ENCODE measurements at places on chromosomes 12 and 14.

DNA sequence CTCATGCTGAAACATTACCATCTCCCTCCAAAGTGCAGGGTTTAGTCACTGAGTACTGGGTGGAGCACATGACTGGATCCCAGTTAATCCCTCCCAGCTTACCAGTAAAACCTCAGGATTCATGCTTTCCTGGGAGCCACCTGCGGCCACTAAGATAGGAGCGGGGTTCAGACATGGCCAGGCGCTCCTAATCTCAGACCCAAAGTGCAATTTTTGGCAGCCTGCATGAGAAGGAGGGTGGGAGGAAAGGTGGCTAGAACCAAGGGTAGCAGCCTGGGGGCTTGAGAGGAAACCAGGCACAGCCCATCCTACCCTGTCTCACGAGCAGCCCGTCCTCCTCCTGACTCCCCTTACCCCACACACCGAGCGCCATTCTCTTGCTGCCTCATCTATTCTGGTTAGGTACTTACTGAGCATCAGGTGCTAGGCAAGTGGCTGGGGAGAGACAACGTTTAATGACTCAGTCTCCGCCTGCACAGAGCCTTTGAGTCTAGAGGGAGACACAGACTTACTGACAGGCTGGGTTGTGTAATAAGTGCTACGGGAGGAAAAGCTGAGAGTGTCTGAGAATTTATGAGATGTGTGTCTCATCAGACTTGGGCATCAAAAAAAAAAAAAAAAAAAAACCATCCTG lies 9.9 kb downstream of the GPRC5A start:
- DNase-seq, result peak; percentile 89

DNA sequence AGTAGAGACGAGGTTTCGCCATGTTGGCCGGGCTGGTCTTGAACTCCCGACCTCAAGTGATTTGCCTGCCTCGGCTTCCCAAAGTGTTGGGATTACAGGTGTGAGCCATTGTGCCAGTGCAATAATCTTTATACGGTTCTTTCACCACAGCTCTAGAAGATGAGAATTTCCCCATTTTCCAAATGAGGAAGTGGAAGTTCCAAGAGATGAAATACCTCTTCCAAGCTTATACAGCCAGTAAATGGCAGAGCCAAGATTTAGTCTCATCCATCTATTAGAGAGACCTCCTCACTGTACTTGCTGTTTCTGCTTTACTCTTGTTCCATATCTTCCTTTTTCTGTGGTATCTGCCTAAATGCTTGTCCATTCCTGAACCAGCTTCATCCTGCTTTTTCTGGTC lies 3.1 kb upstream of the LMNTD1 start:
- DNase-seq, result no peak

DNA sequence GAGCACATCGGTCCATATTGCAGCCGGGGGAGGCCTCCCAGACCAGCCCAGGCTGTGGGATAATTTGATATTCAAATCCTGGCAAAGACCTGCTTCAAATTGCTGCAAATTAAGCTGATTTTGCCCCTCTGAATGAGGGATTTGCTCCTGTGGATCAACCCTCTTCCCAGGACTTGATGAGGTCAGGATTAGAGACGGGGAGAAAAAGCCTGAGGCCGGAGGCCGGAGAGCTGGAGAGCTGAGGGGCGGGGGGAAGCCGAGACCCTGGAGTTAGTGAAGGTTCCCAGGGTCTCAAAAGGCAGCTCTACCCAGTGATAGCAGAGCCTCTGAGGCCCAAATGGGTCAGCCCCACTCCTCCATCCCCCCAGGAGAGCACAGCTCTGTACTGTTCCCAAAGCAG lies 17.5 kb upstream of the VSX2 start:
- no peak for DNase-seq

GRCh38 chr12:51082561-51083125 lies 753 bp downstream of the CSRNP2 start:
- no peak for DNase-seq

DNA sequence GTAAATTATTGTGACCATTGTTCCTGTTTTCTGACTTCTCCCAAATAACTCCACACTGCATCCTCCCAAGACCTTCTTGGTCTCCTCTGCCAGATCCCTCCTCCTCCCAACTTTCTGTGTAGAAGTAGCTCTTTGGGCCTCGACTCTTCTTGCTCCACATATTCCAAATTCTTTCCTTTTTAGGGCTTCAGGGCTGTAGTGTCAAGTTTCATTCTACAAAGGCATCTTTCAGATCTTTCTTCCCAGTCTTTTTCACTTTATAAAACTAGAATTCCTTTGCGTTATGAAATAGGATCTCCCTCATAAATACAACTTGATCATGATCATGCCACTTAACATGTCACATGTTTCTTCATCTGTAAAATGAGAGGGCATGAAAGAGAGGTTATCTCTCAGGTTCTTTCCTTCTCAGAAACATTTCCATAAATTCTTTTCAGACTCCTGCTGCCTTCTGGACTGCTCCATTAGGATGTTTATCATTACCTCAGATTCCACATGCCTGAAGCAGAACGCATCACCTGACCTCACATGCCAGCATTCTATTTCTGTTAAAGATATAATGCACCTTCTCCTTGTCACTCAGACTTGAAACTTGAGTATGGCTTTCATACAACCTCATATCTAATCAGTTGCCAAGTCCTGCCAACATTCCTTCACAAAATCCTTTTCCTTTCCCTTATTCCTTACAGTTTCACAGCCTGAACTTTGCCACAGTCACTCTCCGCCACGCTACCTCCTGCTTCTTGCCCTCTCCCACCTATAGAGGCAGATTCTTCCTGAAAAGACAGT lies 8.5 kb downstream of the SLC38A1 start:
- peak; percentile 57 for DNase-seq

- DNase-seq, result no peak
These were observed 43.7 kb downstream of the KDM2B start for GRCh38 chr12:121536899-121537813.

GRCh38 chr12:86721713-86722397 lies 465.7 kb upstream of the MGAT4C start:
- no peak for DNase-seq

GRCh38 chr12:117380083-117380482 lies 18.7 kb upstream of the NOS1 start:
- no peak for DNase-seq

DNA sequence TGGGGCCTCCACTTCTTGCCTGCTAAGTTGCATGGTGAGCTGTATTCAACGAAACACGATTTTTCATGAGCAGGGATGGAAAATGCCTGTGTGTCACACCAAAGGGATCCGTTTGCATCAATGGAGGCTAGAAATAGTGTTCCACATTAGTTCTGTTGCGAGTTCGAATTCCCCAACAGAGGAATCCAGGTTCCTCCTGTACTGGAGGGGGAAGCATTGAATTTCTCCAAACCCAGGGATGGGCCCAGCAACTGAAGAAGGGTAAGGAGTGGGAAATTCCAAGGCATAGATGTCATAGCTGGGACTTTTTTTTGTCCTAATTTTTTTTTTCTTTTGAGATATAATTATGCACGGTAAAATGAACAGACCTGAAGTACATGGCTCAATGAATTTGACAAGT lies 336.2 kb downstream of the DPF3 start:
- DNase-seq, result no peak

GRCh38 chr12:49244176-49244575 lies 20.7 kb upstream of the TUBA1C start:
- DNase-seq, result peak; percentile 73

- DNase-seq, result no peak
These were observed 129.1 kb downstream of the PLXNC1 start for GRCh38 chr12:94277426-94278000.

DNA sequence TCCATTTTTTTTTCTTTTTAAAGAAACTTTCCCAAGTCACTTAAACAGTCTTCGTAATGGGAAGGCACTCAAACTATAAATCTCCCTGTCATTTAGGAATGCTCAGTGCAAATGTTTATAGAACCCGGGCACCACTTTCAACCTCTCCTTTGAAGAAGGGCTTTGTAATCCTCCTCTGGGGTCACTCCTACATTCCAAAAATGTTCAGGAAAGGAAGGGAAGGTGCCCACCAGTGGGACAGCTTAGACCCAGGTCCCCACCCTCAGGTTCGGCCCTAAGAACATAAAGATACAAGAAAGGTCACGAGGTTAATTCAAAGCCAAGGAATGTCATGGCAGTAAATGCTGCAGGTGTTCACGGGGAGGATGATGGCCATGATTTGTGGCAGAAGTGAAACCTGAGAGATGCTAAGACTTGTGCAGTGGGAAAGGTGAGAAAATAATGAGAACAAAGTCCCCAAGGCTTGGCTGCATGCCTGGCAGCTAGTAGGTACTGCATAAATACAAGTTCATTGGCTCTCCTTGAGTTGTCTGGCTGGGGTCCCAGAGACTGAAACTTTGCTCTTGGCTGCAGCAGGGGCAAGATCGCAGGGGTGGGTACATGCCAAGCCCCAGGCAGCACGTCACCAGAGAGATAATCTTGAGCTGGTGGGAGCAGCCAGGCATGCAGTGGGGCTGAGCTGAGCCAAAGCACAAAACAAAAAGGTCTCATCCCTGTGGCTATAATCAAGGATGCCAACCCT lies 21.1 kb downstream of the KRT18 start:
- no peak for DNase-seq

DNA sequence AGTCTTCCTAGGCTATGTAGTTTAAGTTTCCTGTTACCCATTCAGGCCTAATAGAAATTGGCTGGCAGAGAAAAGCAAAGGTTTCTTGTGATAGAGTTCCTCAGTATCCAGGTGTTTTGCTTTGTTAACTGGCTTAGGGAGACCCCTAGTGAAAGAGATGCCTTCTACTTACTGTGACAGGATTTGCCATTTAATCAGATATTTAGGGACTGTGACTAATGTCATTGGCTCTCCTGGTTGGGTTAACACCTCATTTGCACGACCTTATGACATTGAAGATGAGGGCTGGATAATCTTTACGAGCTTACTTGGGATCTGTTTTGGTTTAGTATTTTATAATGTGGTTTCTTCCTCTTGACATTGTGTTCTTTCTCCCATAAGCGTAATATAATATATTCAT lies 5.8 kb downstream of the MON2 start:
- peak; percentile 8 for DNase-seq

GRCh38 chr14:76133103-76133502 lies 18.6 kb upstream of the GPATCH2L start:
- no peak for DNase-seq

DNA sequence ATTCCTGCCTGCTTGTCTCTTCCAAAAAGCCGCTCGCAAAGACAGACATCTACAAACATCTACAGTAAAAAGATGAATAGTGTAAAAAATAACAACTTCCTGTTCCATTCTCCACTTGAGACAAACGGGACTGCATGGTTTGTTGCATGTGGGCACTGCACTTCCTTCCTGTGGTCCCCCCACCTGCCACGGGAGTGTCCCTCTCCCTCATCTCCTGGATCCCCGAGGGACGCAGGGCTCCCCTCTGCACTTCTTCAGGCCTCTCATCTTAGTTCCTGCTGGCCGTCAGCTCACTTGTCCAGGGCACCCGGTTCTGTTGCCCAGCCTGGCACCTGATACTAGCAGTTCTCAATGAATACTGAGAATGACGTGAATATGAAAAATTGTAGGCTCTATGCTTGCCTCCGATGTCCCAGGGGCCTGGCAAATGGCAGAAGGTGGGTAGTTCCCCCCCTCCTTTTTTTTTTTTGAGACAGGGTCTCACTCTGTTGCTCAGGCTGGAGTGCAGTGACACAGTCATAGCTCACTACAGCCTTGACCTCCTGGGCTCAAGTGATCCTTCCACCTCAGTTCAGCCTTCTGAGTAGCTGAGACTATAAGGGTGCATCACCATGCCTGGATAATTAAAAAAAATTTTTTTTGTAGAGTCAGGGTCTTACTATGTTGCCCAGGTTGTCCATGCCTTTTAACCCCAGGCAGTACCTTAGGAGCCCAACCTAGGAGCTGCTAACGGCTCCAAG lies 3.5 kb upstream of the KLC1 start:
- no peak for DNase-seq

DNA sequence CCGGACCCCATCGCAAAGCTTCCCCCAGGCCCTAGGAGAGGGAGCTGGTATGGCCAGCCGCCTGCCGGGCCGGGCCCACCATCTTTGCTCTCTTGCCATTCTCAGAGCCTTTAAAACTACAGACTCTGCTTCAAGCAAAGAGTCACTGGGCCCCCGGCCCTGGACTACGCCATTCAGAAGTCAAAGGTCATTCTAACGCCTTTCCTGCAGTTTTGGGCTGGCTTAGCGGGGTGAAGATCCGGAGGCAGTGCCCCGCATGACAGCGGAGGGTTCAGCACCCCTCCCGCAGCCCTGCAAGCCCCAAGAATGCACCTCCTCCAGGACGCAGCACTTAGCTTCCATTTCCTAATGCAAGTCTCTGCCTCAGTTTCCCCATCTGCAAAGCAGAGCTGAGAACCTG lies 38.3 kb upstream of the MEG3 start:
- DNase-seq, result no peak

DNA sequence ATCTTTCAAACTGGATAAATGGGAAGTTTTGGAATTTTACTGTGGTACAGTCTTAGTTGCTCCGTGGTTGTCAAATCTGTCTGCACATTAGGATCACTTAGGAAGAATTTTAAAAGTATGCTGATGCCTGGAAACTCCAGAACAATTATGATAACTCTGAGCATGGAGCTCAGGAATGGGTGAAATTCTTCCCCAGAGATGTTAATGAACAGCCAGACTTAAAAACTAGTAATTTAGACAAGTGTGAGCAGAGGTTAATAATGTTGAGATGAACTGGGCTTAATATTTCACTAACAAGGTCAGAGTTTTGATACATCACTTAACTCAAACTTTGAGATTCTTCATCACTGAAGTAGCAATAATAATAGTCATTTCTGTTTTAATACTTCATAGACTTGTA lies 94.5 kb downstream of the NTS start:
- DNase-seq, result no peak

DNA sequence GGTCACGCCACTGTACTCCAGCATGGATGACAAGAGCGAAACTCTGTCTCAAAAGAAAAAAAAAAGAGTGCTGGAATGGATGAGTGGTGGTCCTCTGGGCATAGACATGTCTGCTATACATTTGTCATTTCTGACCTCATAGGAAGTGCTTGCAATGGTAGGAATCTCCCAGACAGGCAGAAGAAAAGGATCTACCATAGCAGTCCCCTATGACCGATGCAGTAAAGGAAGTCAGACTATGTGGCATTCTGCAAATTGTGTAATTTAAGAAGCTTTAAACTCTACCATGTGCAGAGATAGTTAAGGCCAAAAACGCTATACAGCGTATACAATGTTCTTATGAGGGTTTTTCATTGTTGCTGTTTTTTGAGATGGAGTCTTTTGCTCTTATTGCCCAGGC lies 24.7 kb upstream of the RAP1B start:
- DNase-seq, result no peak

DNA sequence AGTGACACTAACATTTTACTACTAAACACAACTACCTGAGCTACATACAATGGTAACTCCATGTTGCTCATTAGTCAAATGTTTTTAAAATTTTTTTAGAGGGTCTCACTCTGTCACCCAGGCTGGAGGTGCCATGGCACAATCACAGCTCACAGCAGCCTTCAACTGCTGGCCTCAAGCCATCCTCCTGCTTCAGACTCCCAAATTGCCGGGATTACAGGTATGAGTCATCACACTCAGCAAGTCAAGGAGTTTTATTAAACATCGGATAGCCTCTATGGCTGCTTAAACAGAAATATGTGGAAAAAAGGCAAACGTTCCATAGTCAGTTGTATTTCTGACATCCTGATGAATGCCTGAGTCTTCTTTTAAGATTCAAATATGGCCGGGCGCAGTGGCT lies 11.1 kb upstream of the NPFF start:
- no peak for DNase-seq

GRCh38 chr14:103336191-103336590 lies 2.2 kb downstream of the EIF5 start:
- DNase-seq, result no peak
